Urothelium cell line (cell line): ENCODE measurements at places on chromosomes 13 and 19.
A peak's percentile ranks its signal among the peaks of the same experiment; 100 is the strongest.

DNA sequence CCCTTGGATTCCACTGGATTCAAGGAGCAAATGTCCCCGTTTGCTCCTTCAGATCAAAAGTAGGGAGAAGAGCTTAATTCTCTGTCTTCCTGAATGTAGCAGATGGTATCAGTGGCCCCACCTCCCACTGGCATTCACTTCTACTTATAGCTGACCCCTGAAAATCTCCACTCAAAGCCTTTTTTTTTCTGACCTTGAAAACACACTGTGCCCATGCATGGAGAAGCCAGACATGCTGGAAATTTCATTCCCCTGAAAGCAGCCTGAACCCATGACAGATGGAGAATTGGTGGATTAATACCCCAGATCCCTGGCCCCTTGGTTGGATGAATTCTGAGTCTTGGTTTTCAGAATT is 76.6 kb upstream of the UBAC2 start:
- no peak for DNase-seq

GRCh38 chr13:84132491-84132890 is 250.2 kb upstream of the SLITRK1 start:
- DNase-seq: no peak

DNA sequence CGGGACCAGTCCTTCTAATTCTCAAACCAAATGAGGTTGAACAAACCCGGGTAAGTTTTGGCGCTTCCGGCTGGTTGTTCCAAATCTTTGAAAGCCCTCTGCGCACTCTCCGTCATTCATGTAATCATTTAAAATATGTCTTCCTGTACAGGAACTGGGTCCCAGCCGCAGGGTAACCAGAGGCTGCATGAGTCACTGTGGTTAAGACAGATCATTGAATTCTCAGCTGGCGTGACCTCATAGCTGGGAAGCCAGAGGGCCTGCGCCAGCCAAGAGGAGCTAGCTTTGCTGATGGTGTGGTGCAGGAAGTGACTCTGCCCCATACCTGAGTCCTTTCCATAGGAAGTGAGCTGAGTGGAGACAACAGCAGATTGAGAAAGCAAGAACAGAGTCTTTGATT is 135.2 kb downstream of the TSHZ3 start:
- peak; percentile 97 for DNase-seq

- no peak for DNase-seq
Measured at GRCh38 chr13:49908637-49909036, 27.5 kb downstream of the SPRYD7 start.
